Stomach (tissue), 19 donors: ENCODE measurements at places on chromosomes 2 and 18. TPM values are rescaled to one million over a fixed set of nuclear protein-coding genes. Genes with fewer than 3 reads are reported as not detected.

FLACC1 gene
- 1.8 TPM for total RNA-seq

SNTG2 gene
- total RNA-seq, result 6.2 TPM

- peaks cover 4% of the 10 kb centered on the region for H3K4me1 ChIP-seq
- H3K27me3 ChIP-seq, result no peaks in the 10 kb centered on the region
- no peak for DNase-seq
Observed at GRCh38 chr18:76364282-76365259, 130.5 kb downstream of the ZNF516 start.

DNA sequence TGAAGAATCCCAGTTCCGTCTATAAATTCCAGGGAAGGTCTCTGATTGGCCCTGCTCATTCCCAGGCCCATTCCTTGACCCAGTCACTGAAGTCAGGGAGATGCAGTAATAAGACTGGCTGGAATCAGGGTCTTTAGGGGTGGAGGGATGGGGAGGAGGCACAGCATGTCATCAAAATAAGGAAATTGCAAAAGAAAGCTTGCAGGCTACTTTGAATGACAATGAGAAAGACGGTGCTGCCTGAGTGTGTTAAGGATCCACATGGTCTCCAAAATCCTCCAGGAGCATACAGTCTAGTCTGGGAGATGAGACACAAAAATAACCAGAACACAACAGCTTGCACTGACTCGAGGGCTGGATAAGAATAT is 2.0 kb upstream of the DES start:
- no peak for DNase-seq
- H3K4me1 ChIP-seq, result peaks cover 20% of the 10 kb centered on the region
- peaks cover 14% of the 10 kb centered on the region for H3K36me3 ChIP-seq
- no peak overlapping the region for H3K4me3 ChIP-seq
- peak overlapping the region; percentile 91 for H3K27ac ChIP-seq
- H3K27me3 ChIP-seq, result peaks cover 36% of the 10 kb centered on the region

ANKRD36B gene
- total RNA-seq, result 32.2 TPM

DNA sequence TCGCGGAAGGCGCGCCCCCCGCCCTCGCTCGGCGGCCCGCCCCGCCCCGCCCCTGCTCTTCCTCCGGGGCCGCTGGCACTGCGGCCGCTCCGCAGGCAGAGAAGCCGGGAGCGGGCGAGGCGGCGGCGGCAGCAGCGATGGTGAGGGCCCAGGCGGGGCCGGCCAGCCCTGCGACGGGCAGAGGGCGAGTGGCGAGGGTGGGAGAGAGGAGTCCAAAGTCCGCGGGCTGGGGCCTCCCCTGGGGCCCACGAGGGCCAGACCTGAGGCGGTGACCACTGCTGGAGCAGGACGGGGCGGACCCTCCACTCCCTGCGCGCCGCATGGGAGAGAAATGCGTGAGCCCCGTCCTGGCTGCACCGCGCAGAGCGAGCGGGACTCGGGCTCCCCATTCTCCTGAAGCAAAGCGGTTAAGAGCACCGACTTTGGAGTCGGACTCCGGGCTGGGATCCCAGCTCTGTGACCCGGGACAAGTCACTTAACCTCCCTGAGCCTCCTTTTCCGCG is at the start of gene VAMP5:
Gene VAMP5 (plus strand): TSS at position 78 of the 503 bp plus-strand sequence. CDS start 60 bp downstream, at position 138.
- no peaks in the 10 kb centered on the region for H3K36me3 ChIP-seq

CROCC2 gene
- total RNA-seq, result 4.9 TPM

DNA sequence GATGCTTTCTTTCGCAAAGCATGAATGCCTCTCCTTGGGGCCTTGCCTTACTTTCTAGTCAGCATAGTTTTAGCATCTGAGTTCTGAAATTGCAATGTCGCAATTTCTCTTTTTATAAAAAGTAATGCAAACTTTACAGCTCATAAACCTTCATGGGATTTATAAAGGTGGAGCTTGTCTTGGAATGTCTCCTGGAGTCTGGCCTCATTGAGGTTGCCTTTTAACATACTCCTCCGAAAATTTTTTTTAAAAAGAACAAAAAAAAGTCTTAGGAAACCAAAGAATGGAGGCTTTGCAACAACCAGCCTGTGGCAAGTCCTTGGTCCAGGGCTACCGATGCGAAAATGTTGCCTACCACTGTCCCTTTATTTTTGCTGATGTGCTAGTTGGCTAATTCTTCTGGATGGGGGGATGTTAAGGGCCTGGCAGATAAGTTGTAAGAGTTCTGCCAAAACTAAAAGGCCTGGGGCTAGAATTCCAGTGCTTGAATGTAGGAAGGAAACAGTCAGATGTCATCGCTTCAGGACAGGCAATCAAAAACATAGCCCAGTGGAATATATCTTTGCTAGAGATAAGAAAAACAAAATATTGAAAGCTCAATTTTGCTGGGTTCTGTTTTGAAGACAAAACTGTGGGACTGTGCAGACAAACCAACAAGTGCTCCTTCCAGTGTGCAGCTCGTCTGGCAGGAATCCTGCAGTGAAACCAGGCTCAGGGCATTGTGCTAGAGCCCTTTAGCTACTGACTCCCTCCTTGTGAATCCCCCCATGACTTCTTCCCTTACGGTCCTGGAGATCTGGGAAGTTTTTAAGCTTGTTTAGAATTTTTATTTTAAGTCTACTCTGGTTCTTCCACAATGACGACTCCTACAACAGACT is 213.0 kb downstream of the PIEZO2 start:
- no peaks in the 10 kb centered on the region for H3K27me3 ChIP-seq
- DNase-seq, result peak; percentile 18
- H3K27ac ChIP-seq, result no peak overlapping the region
- no peak overlapping the region for H3K4me3 ChIP-seq

TTN gene
- 2.6 TPM for total RNA-seq

GRCh38 chr2:219308142-219309101 is 779 bp downstream of the PTPRN start:
- peaks cover 8% of the 10 kb centered on the region for H3K27me3 ChIP-seq
- peak overlapping the region; percentile 17 for H3K27ac ChIP-seq
- DNase-seq, result peak; percentile 88
- H3K36me3 ChIP-seq, result no peaks in the 10 kb centered on the region

PID1 gene
- total RNA-seq, result 32.7 TPM

SCN7A gene
- 6.7 TPM for total RNA-seq

DLX1 gene
- not detected for total RNA-seq

DNA sequence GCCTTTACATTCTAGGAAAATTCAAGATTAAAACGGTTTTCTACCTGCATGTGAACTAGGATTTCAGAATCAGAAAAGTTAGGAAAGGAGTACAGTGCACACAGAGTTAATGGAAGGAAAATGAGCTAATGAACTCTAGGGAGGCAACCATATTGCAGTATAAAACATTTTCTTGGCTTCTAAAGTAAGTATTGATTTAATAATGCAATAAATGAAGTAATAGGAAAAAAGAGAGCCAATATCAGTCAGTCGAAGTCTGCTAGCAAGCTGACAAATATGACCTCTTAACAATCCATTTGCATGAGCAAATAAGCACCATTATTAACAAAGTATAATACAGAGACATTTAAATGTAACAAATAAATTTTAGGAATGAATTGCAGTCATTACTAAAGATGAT is 80.2 kb upstream of the COL3A1 start:
- H3K4me1 ChIP-seq, result peaks cover 10% of the 10 kb centered on the region
- H3K27me3 ChIP-seq, result no peaks in the 10 kb centered on the region
- no peaks in the 10 kb centered on the region for H3K36me3 ChIP-seq
- peak; percentile 32 for DNase-seq
- no peak overlapping the region for H3K4me3 ChIP-seq
- no peak overlapping the region for H3K27ac ChIP-seq

TMEM163 gene
- total RNA-seq, result not detected
